ENCODE measurements at places on chromosomes 2 and 18.
A peak's percentile ranks its signal among the peaks of the same experiment; 100 is the strongest.

DNA sequence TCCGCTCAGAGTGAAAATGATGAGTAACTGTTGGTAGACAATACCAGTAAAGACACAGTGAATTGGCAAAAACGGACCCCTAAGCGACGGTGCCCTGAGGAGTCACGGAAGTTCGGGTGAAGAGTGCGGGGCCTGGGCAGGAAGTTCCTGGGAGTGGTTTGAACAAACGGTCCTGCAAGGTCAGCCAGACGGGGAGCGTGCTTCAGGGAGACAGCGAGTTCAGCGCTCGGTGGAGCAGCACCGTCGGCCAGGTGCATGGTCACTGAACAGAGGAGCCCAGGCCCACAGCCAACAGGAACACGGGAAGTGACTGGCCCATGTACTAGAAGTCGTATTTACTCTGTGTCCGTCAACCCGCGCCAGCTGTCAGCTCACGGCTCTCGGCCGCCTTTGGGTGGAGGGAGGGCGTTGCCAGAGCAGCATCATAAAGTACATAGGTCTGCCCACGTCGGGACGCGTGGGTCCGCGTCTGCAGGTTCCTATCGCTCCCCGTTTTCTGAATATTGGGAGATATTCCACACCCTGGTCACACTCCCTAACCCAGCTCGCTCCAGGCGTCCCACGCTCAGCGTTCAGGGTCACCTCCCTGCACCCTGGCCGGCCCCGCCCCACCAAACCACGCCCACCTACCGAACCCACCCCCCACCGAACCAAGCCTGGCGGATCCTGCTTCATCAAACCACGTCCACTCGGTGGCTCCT, 75.6 kb upstream of the UXS1 start:
- DNase-seq, result no peak

DNA sequence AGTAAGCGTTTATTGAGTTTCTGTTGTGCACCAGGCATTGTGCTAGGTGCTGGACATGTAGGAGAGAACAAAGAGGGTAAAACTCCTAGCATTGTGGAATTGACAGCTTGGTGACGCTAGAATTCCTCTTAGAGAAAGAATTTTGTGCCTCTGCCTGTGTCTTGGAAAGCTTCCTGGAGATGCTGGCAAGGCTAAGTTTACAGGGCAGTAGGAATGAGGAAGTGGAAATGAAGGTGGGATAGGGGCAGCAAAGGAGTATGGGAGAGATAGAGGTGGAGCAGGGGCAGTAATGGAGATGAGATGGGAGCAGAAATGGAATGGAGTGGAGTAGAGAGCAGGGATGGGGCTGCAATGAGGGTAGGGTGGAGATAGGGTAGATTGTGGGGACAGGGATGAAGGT, 29.8 kb downstream of the GPR39 start:
- no peak for DNase-seq

GRCh38 chr2:60331115-60331809, 222.2 kb downstream of the BCL11A start:
- no peak for DNase-seq

DNA sequence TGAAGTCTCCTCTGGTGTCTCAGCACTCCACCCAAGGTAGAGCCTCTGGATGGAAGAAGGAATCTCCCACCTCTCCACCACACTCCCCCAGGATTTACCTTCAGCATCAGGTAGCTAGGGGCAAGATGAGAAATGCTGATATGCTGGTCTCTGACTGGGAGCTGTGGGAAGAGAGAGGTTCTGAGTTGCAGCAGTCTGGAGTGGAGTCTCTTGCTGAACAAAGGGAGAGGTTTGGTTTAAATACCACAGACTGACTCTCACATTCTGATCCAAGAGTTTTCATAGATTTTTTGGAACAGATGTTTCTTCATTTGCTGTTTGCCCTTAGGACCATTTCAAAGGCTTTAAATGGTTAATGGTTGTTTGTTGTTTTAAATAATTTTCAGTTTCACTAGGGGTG, 1.1 kb upstream of the CFLAR start:
- DNase-seq, result no peak

DNA sequence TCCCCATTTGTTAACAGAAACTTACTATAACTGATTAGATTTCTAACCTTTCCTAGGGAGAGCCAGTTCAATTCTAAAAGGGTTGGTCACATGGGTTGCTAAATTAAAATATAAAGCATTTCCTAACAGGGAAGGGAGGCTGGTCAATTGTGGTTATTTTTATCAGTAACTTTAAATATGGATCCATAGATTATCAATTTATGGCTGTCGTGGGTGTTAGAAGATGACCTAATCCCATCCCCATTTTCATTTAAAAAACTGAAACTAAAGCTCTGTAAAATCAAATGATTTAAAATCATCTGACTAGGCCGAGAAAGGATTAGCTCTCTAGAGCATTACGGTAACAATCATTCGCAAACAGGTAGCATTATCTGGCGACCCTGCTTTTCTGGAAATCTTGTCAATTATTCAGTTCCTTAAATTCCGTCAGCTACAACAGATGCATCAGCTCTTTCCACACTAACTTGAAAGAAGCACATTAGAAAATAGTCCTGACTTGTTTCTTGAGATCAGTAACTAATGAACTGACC, 953 bp upstream of the HNRNPA3 start:
- DNase-seq, result no peak

GRCh38 chr2:3617198-3617890, 22.4 kb downstream of the COLEC11 start:
- DNase-seq, result no peak

GRCh38 chr18:25915907-25916306, 174.5 kb downstream of the SS18 start:
- no peak for DNase-seq

GRCh38 chr2:12714391-12715221, 2.1 kb upstream of the TRIB2 start:
- no peak for DNase-seq

- no peak for DNase-seq
Observed at GRCh38 chr18:68604256-68604655, 110.7 kb downstream of the TMX3 start.

- no peak for DNase-seq
Observed at GRCh38 chr2:122815120-122815519, 1059.7 kb downstream of the TSN start.

- DNase-seq, result peak; percentile 76
Observed at GRCh38 chr2:120539937-120540718, 194.2 kb downstream of the INHBB start.

DNA sequence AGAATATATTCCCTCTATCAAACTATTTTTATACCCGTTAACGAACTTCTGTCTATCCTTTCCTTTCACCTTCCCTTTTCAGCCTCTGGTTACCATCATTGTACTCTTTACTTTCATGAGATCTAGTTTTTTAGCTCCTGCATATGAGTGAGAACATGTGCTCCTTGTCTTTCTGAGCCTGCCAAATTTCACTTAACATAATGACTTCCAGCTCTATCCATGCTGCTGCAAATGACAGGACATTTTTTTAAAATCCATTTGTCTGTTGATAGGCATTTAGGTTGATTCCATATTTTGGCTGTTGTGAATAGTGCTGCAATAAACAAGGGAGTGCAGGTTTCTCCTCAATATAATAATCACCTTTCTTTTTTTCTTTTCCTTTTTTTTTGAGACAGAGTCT, 8.2 kb upstream of the CCDC195 start:
- DNase-seq, result no peak

- DNase-seq, result no peak
Observed at GRCh38 chr18:8517276-8517675, 92.0 kb upstream of the RAB12 start.

- peak; percentile 93 for DNase-seq
Observed at GRCh38 chr2:24971536-24972314, at the start of gene DNAJC27. TSS of gene DNAJC27 (minus strand) at chr2:24971955. CDS start at chr2:24971904, 51 bp downstream.

GRCh38 chr2:112529757-112530156, 12.5 kb upstream of the POLR1B start:
- no peak for DNase-seq

DNA sequence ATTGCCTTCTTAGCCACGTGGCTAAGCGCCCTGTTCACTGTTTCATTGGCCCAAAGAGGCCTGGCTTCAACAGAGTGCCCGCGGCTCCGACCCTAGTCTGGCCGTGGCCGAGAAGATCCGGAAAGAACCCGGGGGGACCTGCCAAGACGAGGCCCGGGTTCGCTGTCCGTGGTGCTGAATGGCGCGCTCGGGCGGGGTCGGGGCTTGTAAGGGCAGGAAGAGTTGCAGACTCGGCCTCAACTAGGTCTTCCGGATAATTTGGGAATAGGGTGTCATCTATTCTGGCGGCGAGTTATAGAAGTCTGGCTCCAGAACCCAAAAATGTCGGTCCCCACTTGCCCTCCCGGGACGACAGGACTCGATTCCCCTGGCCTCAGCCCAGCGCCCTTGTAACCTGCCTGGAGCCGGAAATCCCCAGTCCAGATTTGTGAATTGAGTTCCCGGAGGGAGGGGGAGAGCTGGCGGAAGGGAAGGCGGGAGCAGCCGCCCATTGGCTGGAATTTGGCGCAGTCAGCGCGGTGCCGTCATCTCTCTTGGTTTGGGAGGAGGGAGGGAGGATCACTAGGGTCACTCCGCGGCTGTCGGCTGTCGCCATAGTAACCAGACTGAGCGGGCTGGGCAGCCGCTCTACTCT, 3.5 kb downstream of the CDK5R2 start:
- no peak for DNase-seq

DNA sequence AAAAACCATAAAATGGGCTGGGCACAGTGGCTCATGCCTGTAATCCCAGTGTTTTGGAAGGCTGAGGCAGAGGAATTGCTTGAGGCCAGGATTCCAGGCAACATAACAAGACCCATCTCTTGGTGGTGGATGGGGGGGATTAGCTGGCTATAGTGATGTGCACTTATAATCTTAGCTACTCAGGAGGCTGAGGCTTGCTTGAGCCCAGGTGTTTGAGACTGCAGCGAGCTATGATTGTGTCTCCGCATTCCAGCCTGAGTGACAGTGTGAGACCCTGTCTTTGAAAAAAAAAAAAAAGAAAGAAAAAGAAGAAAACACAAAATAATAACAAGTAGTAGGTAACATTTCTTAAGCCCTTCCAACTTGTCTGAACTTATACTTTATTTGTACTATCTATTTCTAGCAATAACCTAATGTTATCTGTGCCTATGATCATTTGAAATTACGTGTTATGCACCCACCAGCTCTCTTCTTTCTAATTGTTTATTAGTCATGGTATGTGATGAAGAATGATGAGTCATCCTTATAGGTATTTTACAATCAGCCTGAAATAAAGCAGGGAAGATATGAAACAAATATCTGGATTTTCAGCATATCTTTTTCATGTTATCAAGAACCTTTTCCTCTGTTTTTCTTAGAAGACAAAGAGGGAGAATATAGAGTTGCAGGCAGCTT, 129.3 kb upstream of the UNC80 start:
- DNase-seq, result no peak

DNA sequence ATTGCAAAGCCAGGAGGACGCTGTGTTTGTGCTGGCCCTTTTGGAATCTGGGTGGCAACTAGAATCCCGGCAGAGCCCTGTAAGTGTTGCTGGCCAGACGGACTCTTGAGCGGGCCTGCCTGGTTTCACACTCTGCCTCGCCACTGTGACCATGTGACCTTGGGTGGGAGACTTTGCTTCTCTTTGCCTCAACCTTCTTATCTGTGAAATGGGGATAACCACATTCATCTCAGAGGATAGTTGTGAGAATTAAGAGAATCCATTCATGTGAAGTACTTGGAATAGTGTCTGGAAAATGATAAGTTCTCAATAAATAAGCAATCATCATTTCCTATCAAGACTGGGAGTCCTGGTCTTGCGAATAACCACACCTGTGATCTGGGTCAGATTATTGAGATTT, 105.6 kb downstream of the LIPG start:
- DNase-seq, result no peak

DNA sequence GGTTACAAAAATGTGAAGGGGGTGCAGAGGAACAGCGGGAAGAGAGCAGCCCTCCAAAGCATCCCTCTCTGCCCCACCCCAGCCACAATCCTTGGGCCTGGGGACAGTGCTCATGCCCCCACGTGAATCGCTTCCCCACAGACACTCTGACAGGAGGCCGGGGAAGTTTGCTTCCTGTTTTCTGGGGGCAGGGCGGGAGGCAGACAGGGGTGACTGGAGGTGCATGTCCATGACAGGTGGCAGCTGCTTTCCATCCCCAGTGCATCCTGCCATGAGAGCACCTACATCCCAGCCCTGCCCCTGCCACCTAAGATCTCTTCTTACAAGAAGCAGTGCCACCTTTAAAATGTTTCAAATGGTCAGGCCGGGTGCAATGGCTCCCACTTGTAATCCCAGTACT, 47.2 kb upstream of the UBE2F start:
- DNase-seq, result no peak

DNA sequence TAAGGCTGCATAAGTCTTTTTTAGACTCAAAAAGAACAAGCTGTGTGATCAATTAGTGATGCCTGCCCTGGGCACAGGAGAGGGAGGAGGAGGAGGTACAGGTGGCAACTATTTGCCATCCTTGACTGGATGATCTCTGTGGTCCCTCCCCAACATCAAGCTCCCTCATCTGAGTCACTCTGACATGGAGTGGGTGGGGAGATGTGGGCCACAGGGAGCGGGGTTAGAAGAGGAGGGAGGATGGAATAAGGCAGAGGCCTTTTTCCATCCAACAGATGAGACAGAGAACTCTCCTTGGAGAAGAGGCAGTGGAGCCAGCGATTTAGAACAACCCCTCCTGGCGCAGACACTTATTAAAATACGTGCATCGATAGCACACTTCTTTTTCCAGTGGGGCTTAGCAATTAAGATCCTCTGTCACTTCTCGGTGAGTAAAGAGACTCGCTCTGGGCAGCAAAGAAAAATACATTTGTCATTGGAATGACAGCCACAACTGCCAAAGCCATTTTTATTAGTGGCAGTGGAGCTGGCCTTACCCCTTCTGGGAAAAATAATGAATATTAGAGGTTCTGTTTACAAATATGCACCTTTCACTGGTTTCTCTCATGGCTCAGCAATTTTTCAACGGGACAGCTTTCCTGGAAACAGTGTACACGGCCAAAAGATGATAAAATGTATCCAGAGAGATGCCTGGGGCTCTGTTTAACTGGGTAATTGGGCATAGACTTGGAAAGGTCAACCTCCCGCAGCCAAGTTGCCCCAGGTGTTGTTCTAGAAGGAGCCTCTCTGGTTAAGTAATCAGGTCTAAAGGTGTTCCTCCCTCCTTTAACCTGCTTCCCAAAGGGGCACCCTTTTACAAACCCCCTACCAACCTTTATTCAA, 238.4 kb upstream of the CXCR4 start:
- no peak for DNase-seq

DNA sequence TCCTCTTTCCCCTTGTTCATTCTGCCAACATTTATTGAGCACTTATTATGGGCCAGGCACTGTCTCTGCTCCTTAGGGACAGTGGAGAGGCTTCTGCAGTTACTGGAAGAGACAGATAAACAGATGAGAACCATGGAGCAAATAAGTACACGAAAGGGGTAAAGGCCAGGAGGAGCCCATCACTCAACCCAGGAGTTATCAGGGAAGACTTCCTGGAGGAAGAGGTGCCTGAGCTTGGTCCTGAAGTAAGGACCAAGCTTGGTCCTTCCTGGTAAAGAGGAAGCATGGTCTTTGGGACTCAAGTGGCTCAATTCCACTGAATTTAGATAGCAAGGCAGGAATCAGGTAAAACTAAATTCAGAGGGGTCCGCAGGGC, 1.7 kb downstream of the ACTG2 start:
- no peak for DNase-seq

- no peak for DNase-seq
Observed at GRCh38 chr2:160064916-160065315, 2.5 kb upstream of the PLA2R1 start.

All from AG04450 (cell line).